Globus pallidus (tissue), 1 donor: ENCODE measurements at places on chromosomes 12 and 14.

DNA sequence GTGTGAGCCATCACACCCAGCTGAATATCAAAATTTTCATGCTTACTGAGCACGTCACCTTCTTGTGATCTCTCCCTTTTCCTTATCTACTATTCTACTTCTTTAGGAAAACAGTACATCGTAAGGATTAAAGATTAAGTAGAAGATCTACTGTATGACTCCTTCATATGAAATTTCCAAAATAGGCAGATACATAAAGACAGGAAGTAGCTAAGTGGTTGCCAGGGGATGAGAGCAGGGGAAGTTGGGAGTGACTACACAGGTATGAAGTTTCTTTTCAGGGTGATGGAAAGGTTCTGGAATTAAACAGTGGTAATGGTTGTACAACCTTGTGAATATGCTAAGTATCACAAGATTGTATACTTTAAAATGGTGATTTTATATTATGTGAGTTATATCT, 36.5 kb upstream of the CERS5 start:
- DNase-seq: no peak

- DNase-seq: no peak
These were observed at the start of gene AGAP2 for GRCh38 chr12:57738661-57739237. Gene AGAP2 (minus strand): TSS chr12:57738742. CDS start chr12:57738246, 496 bp downstream.

- no peak for DNase-seq
These were observed 13.7 kb downstream of the REM2 start for GRCh38 chr14:22896760-22897159.

GRCh38 chr12:77189458-77189857, 124.1 kb upstream of the E2F7 start:
- no peak for DNase-seq

GRCh38 chr14:21015312-21015711, 9.5 kb downstream of the NDRG2 start:
- DNase-seq: no peak

GRCh38 chr12:55972911-55973598, 823 bp upstream of the RAB5B start:
- DNase-seq: no peak

DNA sequence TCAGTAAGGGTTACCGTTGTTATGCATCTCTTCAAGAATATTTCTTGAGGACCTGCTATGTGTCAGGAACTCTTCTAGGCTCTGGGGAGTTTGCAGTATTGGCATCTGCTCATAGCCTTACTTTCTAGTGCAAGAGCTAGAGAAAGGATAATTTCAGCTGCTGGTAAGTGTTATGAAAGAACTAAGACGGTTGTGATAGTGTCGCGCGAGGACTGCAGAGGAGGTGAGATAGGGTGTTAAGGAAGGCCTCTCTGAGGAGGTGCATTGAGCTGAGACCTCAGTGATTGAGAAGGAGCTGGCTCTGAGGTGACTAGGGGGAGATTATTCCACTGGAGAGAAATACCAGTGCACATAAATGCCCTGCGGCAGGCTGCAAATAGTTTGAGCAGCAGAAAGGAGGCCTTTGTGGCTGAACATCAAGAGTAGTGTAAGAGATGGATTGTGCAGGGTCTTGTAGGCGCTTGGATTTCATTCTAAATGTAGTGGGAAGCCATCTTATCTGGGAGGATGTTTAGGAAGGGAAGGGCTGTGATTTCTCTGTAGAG, 824 bp downstream of the DDX55 start:
- DNase-seq: no peak

DNA sequence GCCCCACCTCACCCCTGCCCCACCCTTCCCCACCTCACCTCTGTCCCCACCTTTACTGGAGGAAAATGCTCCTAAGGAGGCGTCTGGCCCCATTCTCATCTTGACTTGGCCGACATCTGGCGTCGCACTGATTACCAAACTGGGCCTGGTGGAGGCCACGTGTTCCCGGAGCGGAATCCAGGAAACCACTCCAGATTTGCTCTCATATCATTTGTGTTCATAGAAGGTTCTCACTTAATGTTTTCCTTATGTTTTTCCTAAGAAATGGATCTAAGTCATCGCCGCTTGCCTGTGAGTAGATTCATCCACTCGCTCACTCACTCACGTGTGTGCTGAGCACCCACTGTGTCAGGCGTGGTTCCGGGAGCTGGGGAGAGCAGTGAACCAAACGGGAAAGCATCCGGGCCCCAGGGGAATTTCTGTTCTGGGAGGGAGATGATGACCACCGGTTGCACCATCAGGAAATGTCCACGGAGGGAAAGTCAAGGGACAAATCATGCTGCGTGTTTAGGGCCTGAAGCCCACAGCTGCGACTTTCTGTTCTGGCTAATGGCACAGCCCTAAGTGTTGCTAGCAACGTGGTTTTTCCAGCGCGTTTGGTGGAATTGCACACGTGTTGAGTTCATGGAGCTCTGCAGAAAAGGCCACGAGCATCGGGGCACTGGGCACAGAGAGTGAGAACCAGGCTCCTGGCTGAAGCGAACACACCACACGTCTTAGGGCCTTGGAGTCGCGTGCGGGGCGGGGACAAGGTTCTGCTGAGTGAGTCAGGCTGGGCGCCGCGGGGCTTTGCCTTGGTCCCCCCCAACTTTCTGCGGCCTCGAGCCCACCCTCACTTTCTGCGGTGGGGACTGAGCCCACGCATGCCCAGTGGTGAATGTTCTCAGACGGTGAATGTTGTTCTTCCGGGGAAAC, 57.7 kb downstream of the ADGRD1 start:
- DNase-seq: no peak

GRCh38 chr12:21912318-21912717, 28.9 kb downstream of the ABCC9 start:
- no peak for DNase-seq

DNA sequence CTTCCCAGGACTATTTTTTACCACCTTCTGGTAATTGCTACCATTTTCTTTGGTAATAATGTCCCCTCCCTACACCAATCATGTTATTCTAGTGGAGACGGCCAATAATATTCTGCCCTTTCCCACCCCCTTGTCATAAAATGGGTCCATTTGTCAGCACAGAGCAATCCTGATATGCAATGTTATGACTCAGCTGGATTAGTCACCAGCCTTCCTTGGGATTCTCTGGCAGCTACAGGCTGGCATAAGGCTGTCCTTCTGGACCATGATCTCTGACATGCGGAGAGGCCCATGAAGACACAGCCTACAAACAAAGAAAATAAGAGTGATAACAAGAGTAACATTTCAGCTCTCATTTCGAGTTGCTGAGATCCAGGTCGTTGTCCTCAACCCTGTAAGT, 222.0 kb upstream of the CPNE8 start:
- DNase-seq: no peak

DNA sequence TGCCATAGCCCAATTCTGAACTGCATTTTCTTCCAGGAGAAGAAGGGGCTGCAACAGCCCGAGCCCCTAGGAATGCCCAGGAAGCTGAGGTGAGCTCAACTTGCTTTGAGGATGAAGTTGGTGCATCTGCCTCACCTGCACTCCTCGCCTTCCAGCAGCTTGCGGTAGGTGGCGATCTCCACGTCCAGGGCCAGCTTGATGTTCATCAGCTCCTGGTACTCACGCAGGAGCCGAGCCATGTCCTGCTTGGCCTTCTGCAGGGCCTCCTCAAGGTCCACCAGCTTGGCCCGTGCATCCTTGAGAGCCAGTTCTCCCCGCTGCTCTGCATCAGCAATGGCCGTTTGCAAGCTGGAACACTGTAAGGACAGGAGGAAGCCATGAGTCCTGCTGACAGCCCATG, 6.0 kb downstream of the KRT75 start:
- DNase-seq: no peak

- peak; percentile 65 for DNase-seq
These were observed 861 bp upstream of the SLC48A1 start for GRCh38 chr12:47772094-47772660.

- DNase-seq: no peak
These were observed 6.4 kb downstream of the BCL11B start for GRCh38 chr14:99265571-99265970.

- no peak for DNase-seq
These were observed 39.3 kb downstream of the SETD3 start for GRCh38 chr14:99441157-99441870.

GRCh38 chr14:21038441-21039422, 3.4 kb upstream of the RNASE7 start:
- peak; percentile 93 for DNase-seq

GRCh38 chr14:54312166-54312801, 84.5 kb upstream of the CDKN3 start:
- DNase-seq: no peak

DNA sequence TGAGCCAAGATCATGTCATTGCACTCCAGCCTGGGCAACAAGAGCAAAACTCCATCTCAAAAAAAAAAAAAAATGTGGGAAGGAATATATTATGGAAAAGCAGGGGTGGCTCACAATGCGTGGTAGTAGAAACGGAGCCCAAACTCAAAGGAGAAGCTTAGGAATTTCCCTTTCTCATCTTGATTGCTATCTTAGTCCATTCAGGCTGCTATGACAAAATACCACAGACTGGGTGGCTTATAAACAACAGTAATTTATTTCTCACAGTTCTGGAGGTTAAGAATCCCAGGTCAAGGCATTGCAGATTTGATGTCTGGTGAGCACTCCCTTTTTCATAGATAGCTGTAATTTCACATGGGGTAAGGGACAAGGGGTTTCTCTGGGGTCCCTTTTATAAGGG, 153.8 kb upstream of the KRR1 start:
- no peak for DNase-seq

- DNase-seq: no peak
These were observed 147.0 kb upstream of the ARID2 start for GRCh38 chr12:45582536-45582935.

DNA sequence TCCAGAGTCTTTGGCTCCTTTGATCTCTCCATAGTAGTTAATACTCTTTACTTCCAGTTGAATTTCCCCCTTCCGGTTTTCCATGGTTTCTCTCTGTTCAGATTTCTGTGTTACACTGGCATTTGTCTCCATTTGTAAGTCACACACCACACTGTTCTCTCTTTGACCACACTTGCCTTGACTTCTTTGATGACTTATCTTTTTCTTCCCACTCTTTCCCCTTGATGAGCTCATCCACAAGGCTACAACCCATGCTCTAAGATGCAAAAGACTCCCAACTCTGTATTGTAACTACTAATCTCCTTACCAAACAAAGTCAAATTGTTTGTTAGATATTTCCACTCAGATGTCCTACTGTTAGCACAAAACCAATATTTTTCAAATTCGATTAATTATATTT, 242.7 kb upstream of the E2F7 start:
- no peak for DNase-seq

DNA sequence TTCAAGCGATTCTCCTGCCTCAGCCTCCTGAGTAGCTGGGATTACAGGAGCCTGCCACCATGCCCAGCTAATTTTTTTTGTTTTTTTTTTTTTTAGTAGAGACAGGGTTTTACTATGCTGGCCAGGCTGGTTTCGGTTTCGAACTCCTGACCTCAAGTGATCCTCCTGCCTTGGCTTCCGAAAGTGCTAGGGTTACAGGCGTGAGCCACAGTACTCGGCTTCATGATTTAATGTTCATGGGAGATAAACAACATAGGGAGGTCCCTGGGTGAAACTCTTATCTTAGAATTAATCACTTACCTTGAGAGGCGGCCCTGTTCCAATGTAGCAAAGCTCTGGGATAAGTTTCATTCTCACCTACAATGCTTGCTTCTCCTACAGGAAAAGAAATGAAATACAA, 48.3 kb downstream of the SEL1L start:
- DNase-seq: no peak

DNA sequence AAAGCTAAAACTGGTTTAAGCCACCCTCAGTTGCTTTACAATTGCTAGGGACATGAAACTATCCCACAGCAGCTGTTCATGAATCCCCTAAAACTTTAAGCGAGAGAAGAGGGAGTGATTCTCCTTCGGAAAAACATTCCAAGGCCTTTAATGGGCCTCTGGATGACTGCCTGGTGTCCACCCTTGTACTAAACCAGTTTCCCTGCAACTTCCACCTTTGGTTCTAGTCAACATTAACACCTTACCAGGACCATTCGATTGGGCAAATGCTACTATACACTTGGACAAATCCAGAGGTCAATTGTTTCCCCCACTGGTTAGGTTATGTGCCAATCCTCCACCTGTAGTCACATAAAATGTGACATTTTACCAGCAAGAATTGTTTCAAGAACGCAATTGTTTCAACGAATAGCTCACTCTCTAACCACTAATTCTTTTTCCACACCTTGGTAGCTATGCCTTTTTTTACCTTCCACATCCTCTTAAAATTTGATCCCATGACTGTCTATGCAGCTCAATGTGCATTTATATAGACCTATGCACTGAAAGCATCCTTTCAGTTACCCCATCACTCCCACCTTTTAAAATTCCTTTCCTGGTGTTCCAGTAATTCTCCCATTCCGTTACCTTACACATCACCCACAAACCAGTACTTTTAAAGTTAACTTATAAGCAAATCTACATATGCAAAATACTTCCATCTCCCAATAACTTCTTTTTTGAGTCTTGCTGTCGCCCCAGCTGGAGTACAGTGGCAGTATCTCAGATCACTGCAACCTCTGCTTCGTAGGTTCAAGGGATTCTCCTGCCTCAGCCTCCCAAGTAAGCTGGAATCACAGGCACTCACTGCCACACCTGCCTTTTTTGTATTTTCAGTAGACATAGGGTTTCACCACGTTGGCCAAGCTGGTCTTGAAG, 3.6 kb downstream of the UBC start:
- no peak for DNase-seq
